ENCODE measurements at places on chromosomes 11 and 22.

DNA sequence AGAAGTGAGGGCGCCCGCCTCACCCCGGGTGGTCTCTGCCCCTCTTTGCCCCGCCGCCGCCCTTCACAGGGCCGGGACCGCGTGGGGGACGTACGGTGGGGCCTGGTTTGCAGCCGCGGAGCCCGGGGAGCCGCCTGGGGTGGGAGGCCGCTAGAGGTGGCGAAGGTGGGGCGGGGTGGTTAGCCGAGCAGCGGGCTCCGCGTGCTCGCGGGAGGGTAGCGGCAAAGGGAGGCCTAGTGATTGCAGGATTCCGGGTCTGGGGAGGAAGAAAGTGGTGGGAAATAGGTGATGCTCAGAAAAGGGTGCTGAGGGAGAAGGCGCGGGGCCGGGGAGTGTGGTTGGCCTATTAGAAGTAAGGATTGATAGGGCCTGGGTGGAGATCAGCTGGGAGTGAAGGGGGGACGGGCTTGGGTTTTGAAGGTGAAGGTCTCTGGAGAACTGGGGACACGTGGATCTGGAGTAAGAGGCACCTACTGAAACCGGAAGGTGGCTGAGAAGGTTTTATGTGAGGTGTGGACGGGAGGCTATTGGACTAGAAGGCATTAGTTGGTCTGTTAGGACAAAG lies 571 bp downstream of the FAR1 start:
- H3K36me3 ChIP-seq, result no peaks in the 10 kb centered on the region
- H3K27me3 ChIP-seq, result peaks cover 6% of the 10 kb centered on the region

GRCh38 chr11:86488553-86488952 lies 113.9 kb downstream of the CCDC81 start:
- H3K36me3 ChIP-seq, result no peaks in the 10 kb centered on the region
- no peak for DNase-seq
- no peak overlapping the region for H3K4me3 ChIP-seq
- no peaks in the 10 kb centered on the region for H3K27me3 ChIP-seq
- H3K4me1 ChIP-seq, result peaks cover 22% of the 10 kb centered on the region
- no peak overlapping the region for H3K27ac ChIP-seq

GRCh38 chr22:19052941-19053541 lies 69.2 kb downstream of the DGCR2 start:
- no peaks in the 10 kb centered on the region for H3K27me3 ChIP-seq
- H3K4me3 ChIP-seq, result no peak overlapping the region
- peaks cover 17% of the 10 kb centered on the region for H3K36me3 ChIP-seq
- DNase-seq, result no peak

- H3K36me3 ChIP-seq, result no peaks in the 10 kb centered on the region
- DNase-seq, result no peak
- H3K4me1 ChIP-seq, result peaks cover 4% of the 10 kb centered on the region
- peaks cover 93% of the 10 kb centered on the region for H3K27me3 ChIP-seq
- H3K4me3 ChIP-seq, result no peak overlapping the region
Measured at GRCh38 chr11:72668629-72669347, 5.4 kb downstream of the PDE2A start.

GRCh38 chr22:47197773-47198500 lies 435.5 kb downstream of the TBC1D22A start:
- no peaks in the 10 kb centered on the region for H3K4me1 ChIP-seq
- no peak overlapping the region for H3K4me3 ChIP-seq
- no peaks in the 10 kb centered on the region for H3K27me3 ChIP-seq
- DNase-seq, result no peak
- H3K27ac ChIP-seq, result no peak overlapping the region
- no peaks in the 10 kb centered on the region for H3K36me3 ChIP-seq

Measured in T-cell (primary cell).